NCI-H2081 (cell line): ENCODE measurements at places on chromosomes 6 and 20.

DNA sequence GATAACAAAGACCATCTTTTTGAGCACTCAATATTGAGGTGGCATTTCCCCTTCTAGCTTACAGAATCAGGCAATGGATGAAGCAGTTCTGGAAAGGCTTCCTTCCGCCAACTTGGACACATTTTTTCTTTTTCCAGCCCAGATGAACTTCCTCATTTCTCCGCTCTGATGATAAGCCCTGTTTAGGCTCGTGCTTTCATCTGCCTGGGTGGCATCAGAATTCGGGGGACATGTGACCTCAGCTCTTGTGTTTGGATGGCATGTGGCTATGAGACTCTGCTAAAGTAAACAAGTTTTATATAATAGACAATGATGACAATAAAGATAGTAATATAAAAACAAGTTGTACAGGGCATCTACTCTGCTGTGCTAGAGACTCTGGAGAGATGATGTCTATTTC lies 796.7 kb downstream of the DHX35 start:
- DNase-seq, result no peak

DNA sequence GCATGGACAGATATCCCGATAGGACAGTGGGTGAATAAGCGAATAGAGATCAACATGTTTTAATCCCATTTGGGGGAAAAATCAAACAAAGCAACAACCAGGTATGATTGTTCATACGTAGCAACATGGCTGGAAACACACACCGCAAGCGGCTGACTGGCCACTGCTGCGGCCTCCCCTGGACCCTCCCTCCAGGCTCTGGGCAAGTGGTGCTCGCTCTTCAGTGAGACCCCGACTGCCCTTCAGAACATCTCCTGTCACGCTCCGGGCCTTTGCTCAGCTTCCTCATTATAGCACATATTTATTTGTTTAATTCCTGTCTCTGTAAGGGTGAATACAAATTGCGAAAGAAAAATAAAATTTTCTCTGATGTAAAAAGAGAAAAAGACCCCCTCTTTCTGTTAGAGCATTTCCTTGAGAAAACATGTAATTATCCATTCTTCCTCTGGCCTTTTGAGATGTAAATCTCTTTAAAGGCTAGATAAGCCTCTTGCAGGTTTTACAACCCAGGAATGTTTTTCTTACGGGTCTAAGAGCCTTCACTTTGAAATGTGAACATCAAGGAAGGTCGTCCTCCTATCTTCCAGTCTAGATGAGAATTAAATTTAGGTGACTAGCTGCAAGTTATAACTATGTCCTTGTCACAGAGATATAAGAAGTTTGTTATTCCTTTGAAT lies 11.0 kb upstream of the FAM210B start:
- no peak for DNase-seq

- no peak for DNase-seq
Observed at GRCh38 chr20:32189691-32190615, 17.6 kb downstream of the PLAGL2 start.

DNA sequence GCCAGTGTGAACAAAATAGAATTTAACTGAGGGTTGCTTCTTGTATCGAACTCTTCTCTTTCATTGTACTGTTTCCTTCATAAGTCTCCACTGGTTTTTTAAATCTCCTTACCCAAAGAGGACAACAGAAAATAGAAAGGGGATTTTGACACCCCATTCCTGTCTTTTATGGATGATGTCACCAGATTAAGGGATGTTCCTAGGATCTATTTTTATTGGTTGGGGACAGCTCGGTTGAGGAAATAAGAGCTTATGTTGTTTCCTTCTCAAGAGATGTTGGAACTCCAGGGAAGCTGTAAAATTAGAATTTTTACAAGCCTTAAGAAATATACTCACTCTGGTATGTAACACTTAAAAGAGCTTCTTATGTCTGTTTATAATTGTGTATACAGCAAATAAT lies 171.5 kb downstream of the PHF3 start:
- DNase-seq, result no peak

DNA sequence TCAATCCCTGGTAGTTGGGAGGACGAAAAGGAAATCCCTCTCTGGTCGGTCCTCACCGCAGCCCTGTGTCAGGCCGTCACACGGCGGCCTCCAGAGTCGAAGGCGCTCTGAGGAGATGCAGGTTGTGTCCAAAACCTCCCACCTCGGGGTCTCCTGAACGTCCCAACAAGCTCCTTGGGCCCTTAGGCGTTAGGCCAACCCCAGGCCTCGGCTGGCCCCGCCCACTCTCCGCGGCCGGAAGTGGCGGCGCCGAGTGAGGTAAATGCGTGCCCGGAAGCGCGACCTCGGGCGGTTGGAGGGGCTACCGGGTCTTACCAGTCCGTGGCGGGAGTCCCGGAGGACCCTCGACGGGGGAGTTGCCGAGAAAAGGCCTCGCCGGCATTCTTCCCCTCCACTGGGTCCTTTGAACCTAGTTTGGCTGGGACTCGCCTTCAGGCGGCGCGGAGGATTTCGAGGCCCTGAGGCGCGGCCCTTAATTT lies at the start of gene TDRD6:
TDRD6 (plus strand) TSS at position 267 of the 479 bp plus-strand sequence. CDS start 244 bp downstream, outside the sequence.
- DNase-seq, result no peak

DNA sequence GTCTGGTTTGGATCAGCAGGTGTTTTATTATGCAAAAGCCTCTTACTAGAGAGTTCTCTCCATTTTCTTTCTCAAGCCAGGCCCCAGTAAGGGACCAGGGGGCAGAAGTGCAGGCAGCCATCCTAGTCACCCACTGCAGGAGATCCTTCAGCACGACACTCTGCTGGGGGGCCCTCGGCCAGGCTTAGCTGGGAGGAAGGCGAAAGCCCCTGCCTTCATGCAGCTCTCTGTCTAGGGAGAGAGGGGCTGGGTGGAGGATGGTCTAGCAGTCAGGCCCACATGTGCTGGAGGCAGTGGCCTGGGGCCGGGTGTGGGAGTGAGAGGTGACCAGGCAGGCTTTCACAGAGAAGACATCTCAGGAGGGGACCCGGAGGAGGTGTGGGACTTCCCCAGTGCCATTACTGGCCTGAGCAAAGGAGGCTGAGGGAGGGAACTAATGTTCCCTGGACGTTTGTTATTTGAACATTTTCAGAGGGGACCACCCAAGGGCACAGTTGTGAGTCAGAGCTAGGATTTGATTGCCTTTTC lies 33.5 kb upstream of the VSTM2L start:
- no peak for DNase-seq

GRCh38 chr20:32507998-32508774 lies 76.9 kb downstream of the NOL4L start:
- DNase-seq, result no peak

GRCh38 chr6:5866547-5867051 lies 140.1 kb downstream of the NRN1 start:
- DNase-seq, result peak; percentile 25

GRCh38 chr6:46407246-46407645 lies 84.0 kb downstream of the RCAN2 start:
- no peak for DNase-seq

DNA sequence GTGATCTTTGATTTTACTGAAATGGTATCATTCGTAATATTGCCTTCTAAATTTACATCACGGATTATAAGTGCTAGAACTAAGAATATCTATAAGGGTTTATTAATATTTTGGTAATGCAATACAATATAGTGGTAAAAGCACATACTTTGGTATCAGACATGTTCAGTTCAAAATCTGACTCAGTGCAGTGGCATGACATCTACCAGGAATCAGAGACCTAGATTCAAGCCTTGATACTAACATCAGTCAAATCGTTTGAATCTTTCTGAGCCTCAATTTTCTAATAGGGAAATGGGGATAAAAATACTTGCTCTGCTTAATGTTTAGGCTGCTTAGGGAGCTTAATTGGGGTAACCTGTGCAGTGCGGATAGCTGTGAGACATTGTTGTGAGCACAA lies 488.0 kb downstream of the BCKDHB start:
- DNase-seq, result no peak

GRCh38 chr6:142860498-142860897 lies 84.5 kb downstream of the HIVEP2 start:
- no peak for DNase-seq

GRCh38 chr6:14638435-14638905 lies 520.9 kb downstream of the CD83 start:
- DNase-seq, result no peak
